ENCODE measurements at places on chromosomes 6 and 20.
A peak's percentile ranks its signal among the peaks of the same experiment; 100 is the strongest.

- DNase-seq = no peak
Observed at GRCh38 chr20:16500197-16500596, 73.1 kb downstream of the KIF16B start.

DNA sequence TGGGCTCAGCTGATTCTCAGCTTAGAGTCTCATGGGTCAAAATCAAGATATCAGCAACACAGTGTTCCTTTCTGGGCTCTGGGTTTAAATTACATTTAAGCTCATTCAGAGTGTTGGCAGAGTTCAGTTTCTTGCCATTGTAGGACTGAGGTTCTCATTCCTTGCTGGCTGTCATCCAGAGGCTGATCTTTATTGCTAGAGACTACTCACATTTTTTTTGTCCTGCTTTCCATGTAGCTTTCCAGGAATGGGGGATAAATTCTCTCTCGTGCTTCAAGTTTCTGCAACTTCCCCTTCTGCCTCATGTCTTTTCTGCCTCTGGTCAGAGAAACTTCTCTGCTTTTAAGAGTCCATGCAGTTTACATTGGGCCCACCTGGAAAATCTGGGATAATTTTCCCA lies 86.9 kb downstream of the RFX6 start:
- DNase-seq = no peak

DNA sequence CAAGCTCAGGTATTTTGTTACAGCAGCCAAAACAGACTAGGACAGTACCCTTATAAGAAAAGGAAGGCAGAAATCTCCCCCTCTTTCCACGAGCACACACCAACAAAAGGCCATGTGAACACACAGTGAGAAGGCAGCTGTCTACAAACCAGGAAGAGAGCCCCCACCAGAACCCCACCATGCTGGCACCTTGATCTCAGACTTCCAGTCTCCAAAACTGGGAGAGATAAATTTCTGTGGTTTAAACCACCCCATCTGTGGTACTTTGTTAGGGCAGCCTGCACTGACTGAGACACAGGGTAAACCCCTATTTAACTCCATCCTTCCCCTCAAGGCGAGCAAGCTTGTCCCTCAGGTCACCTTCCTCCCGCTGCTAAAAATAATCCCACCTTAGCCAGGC lies 475.8 kb upstream of the JARID2 start:
- no peak for DNase-seq

DNA sequence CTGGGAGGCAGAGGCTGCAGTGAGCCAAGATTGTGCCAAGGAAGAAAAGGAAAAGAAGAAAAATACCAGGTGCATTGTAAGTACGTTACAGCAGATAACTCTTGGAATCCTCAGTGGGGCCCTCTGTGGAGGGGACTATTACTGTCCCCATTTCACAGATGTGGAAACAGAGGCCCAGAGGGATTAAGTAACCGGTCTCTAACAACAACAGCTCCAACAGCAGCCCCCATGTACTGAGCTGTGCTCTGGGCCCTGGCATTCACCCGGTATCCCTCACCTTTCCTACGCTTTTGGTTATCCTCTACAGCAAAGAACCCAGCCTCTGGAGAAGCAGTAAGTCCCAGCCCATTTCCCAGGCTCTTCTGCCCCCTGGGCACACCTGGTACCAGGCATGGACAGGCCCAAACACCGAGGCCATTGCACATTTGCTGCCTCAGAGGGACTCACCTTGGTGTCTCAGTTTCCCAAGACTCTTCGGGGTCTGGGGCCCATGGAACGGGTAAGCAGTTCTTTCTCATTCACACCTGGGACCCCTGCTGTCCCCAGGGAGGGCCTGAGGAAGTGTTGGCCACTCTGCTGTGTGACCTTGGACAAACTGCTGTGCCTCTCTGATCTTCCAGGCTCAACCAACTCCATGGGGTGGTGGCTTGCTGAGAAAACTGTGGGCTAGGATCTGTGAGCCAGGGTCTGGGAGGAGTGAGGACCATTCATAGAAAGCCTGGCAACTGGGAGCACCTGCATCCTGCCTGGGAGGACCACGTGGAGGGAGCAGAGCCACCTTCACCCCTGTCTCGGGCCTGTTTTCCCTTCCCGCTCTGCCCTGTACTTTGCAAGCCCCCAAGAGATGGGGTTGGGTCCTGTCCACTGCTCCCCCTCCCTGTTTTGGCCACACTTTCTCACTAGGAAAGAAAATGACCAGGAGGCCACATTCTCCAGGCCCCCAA lies 59.9 kb downstream of the SNAI1 start:
- no peak for DNase-seq

- DNase-seq = peak; percentile 71
Observed at GRCh38 chr20:25407311-25408169, at the start of gene GINS1. Gene GINS1, plus strand, starts transcription at chr20:25407673. Its CDS starts 148 bp downstream, at chr20:25407821.

GRCh38 chr6:45568626-45569025 lies 190.9 kb upstream of the SUPT3H start:
- no peak for DNase-seq

DNA sequence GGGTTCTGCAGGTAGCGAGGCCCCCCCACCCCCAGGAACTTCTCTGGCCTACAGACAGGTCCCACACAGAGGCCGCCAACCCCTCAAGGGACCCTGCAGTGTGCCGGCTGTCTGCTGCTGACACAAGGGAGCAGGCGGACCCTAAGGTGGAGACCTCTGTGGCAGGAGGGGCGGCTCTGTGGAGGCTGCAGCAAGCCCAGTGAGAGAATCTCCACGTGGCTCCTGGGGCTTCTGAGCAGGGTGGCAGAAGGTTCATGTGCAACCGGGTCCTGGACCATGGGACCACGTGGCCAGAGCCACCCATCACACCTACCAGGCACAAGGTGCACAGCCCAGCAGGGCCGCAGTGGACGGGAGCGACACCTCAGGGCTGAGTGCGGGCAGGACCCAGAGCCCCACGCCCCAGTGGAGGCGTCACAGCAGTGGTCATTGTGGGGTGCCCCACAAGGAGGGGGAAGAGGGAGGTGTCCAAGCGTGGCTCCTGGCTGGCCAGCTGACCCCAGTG lies 4.3 kb downstream of the ARFRP1 start:
- DNase-seq = no peak

DNA sequence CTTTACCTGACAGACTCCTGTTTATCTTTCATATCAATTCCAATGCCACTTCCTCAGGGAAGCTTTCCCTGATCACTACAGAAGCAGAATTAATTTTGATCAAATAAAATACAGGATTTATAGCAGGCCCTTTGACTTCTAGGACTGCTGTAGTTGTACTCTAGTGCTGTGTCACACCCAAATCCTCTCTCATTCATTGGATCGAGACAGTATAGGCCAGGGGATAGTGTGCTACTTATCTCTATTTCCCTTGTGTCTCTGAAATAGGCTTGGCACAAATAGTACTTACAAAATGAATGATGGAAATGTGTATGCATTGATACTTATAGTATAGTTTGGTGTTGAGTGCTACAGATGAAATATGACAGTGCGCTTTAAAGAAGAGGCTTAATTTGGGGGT lies 19.8 kb downstream of the RALY start:
- no peak for DNase-seq

DNA sequence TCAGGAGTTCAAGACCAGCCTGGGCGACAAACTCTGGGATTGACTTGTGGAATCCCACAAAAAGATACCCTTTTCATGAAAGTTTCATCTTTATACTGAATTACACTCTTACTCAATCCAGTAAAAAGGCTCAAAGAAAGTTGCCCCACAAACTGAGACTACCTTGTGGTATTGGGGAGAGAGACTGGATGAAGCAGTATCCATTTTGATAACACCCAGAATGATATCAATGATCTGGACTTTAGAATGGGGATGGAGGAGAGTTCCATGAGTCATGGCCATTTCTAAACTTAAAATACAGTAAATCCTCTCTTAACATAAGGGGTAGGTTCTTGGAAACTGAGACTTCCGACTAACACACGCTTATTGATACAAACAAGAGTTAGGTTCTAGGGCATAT lies 4.7 kb downstream of the STAU1 start:
- DNase-seq = no peak

DNA sequence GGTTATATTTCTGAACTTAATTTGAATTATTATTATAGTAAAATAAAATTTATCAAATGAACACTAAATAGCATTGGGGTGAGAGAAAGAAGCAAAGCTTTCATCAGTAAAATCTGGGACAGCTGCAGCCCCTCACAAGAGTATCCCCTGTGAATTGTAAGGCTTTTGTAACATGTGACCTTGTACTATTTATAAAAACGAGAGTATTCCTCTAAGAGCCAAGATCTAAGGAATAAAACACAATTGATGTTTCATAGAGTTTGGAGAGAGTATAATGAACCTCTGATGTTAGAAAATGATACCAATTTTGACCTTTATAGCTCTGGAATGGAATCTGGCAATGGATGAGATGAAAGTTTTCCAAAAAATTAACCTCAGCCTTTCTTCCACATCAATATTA lies 617.2 kb upstream of the ID4 start:
- DNase-seq = no peak

- DNase-seq = no peak
Observed at GRCh38 chr20:38212806-38213606, 47.5 kb downstream of the KIAA1755 start.

GRCh38 chr6:151434369-151434768 lies 17.6 kb downstream of the RMND1 start:
- DNase-seq = no peak

- no peak for DNase-seq
Observed at GRCh38 chr6:65671922-65672321, 35.1 kb downstream of the EYS start.

DNA sequence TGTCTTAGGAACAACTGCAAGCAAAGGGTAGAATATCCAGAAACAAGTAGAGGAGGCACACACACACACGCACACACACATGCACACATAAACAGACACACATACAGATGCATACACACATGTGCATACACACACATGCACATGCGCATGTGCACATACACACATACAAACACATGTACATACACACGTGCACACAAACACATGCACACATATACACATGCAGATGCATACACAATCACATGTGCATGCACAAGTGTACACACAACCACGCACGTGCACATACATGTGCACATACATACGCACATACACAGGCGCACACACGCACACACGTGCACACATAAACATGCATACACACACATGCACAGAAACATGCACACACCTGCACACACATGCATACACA lies 206.5 kb upstream of the OPRM1 start:
- no peak for DNase-seq

- no peak for DNase-seq
Observed at GRCh38 chr6:99993533-99994251, at the start of gene MCHR2. Gene MCHR2, minus strand, starts transcription at chr6:99994223. Its CDS starts 38,076 bp downstream, at chr6:99956147.

- DNase-seq = no peak
Observed at GRCh38 chr6:29769336-29769735, 46.1 kb downstream of the HLA-F start.

DNA sequence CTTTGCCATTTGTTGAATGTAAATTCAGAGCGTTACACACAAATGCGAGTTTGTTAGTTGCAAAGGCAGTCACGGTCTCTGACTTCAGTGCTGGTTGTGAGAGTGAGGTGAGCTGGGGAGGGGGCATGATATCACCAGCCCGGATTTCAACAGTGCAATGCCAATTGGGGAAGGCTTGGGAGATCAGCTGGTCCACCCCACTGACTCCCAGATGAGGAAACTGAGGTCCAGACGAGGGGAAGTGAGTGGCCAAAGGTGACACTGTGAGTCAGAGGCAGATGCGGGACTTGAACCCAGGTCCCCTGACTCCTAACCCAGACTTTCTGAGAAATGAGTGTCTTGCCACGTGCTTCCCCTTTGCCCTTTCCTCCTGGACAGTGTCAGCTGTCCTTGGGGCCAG lies 62.1 kb downstream of the CEBPB start:
- no peak for DNase-seq

DNA sequence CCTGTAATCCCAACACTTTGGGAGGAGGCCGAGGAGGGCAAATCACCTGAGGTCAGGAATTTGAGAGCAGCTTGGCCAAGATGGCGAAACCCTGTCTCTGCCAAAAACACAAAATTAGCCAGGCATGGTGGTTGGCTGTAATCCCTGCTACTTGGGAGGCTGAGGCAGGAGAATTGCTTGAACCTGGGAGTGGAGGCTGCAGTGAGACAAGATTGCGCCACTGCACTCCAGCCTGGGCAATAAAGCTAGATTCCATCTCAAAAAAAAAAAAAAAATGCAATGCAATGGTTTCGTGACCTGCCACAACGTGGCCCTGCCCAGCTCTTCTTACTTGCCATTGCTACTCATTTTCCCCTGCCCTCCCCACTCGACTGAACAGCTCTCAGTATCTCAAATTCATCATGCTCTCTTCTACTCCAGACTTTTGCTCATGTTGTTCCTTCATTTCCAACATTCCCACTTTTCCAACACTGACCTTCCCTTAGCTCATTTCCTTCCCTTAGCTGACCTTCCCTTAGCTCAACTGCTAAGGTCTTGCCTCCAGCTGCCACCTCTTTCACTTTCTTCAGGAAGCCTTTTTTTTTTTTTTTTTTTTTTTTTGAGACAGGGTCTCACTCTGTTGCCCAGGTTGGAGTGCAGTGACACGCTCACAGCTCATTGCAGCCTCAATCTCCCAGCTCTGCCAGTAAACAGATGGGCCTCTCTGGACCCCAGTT lies 2.1 kb upstream of the MTHFD1L start:
- DNase-seq = no peak

GRCh38 chr20:4060064-4060795 lies 44.9 kb upstream of the RNF24 start:
- DNase-seq = no peak

DNA sequence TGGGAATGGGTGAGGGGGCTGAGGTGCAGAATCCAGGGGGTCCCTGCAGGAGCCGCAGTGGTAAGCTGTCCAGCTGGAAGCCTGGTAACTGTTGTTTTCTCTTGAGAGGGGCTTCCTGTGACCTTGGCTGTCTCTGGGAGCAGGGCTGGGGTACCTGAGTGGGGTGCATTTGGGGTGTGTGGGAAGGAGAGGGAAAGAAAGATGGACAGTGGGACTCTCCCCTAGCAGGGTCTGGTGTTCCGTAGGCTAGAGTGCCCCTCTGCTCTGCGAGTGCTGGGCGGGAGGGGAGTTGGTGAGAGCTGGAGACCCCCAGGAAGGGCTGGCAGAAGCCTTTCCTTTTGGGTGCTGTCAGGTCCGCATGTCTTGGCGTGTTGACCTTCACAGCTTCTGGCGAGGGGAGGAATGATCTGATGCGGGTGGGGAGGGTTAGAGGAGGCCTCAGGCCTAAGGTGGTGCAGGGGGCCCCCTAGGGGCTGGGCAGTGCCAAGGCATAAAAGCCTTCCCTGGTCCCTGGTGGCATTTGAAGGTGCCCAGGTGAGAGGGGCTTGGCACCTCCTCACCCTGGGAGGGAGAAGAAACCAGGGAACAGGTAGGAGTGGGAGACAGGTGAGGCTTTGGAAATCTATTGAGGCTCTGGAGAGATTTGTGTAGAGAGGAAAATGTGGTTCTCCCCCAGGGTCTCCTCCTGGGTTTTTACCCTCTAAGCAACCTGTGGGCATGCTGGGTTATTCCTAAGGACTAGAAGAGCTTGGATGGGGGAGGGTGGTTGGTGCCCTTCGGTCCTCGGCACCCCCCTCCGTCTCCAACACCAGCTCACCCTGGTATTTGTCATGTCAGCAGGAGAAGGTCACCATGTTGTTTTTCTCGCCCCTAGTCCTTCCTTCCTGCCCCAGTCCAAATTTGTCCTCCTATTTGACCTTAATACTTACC lies 3.3 kb downstream of the VEGFA start:
- no peak for DNase-seq

DNA sequence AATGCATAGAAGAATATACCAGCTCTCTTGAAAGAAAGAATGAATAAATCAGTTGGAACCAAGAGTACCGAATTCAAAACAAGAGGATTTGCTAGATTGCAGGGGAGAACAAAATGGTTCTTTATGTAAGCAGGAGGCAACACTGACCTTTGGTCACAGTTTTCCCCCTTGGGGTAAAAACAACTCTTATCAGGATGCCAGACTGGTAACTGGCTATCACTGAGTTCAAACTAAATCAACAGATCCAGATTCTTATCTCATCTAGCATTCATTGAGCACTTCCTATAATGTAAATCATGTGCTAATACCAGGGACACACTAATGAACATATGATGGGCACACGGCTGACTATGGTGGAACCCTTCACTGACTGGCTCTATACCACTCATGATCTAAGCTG lies 4.8 kb upstream of the IL17F start:
- DNase-seq = no peak
